ENCODE measurements at places on chromosomes 3 and 15.

- DNase-seq: no peak
These were observed 193.2 kb downstream of the GOLGA6L6 start for GRCh38 chr15:20348291-20348899.

DNA sequence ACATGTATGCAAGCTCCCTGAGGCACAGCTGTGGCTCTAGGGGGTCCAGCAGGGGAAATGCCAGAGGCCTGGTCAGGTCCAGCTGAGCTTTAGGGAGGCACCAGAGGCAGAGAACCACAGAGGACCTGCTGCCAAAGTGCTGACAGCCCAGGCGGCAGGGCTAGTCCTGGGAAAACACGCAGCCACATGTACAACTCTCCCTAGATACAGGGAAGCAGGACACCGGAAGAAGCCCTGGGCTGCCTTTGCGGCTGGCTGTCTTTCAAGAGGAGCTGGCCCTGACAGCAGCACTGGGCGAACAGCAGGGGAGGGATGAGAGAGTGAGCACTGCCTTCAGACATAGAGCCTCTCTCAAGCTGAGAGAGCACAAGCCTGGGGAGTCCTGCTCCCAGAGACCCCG, 40.7 kb downstream of the RFT1 start:
- no peak for DNase-seq

- DNase-seq: no peak
These were observed 18.2 kb downstream of the HEG1 start for GRCh38 chr3:125037498-125038150.

GRCh38 chr3:40980467-40980866, 218.8 kb upstream of the CTNNB1 start:
- no peak for DNase-seq

DNA sequence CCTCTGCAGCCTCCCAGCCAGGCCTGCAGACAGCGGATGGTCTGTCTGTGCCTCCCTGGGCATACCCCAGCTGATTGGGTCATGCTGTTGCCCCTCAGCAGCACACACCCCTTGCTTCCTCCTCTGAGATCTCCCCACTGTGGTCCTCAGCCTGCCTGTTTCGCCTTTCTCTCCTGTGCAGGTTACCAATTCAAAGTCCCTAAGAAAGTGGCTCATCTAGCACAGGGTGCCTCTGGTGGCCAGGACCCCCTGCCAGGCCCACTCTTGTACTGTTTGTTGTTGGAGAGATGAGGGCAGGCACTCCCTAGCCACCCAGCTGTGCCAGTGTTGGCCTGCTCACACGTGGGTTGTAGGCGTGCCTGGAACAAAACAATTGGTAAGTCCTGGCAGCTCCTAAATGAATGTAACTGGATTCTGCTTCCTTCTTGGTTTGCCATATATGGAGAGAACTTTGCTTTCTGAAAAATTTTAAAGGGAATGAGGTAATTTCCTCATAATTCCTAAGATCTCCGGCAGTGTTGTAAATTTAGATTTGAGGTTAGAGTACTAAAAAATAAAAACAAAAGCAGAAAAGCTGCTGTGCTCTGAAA, 213.2 kb upstream of the IL12A start:
- no peak for DNase-seq

- DNase-seq: no peak
These were observed 325.4 kb upstream of the AGTR1 start for GRCh38 chr3:148372206-148372875.

- no peak for DNase-seq
These were observed 8.8 kb downstream of the IQCF1 start for GRCh38 chr3:51894391-51894790.

GRCh38 chr3:126393563-126393962, 1.1 kb upstream of the CFAP100 start:
- no peak for DNase-seq

GRCh38 chr3:167773584-167773983, 38.1 kb downstream of the SERPINI1 start:
- no peak for DNase-seq

GRCh38 chr15:42691308-42691707, 45.6 kb downstream of the CDAN1 start:
- no peak for DNase-seq

DNA sequence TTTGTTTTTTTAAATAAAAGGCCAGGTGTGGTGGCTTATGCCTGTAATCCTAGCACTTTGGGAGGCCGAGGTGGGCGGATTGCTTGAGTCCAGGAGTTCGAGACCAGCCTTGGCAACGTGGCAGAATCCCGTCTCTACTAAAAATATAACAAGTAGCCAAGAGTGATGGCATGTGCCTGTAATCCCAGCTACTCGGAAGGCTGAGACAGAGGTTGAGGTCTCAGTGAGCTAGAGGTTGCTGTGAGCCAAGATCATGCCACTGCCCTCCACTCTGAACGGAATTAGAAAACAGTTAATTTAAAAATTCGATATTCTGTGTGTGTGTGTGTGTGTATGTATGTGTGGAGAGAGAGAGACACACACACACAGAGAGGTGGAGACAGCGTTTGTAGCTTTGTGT, 58.8 kb downstream of the TCF12 start:
- no peak for DNase-seq

DNA sequence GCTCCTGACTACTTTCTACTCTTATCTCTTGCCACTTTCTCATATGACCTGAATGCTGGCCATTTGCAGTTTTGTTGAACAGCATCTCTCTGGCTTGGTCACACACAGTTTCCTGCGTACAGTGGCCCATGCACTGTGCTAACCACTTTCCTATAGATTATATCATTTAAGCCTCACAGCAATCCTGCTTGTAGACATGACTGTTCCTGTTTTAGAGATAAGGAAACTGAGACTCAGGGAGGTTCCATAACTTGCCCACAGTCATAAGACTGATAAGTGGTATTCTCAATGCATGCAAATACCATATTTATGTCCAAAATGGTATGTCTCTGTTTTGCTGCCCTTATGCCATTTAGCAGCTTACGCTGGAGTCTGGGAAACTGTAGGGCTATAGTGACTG, 229.5 kb downstream of the NR1D2 start:
- no peak for DNase-seq

- no peak for DNase-seq
These were observed 117.7 kb upstream of the FOXB1 start for GRCh38 chr15:59886441-59886840.

- no peak for DNase-seq
These were observed 85.8 kb upstream of the ARHGEF3 start for GRCh38 chr3:56887402-56888025.

DNA sequence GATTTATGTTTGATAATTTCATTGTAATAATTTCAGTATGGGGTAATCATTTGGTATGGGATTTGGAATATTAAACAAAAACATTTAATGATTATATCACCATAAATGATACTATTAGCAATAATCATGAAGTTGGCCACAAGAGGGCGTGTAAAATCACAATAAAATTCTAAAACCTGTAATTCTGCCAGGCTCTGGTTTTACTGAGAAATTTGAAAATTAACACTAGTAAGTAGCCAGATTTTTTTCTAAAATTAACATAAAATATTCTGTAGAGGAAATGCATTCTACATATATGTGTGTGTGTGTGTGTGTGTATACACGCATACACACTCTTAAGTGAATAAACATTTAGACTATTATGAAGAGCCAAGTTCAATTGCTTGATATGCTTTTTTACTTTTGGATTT, 40.5 kb downstream of the FEZF2 start:
- DNase-seq: no peak

DNA sequence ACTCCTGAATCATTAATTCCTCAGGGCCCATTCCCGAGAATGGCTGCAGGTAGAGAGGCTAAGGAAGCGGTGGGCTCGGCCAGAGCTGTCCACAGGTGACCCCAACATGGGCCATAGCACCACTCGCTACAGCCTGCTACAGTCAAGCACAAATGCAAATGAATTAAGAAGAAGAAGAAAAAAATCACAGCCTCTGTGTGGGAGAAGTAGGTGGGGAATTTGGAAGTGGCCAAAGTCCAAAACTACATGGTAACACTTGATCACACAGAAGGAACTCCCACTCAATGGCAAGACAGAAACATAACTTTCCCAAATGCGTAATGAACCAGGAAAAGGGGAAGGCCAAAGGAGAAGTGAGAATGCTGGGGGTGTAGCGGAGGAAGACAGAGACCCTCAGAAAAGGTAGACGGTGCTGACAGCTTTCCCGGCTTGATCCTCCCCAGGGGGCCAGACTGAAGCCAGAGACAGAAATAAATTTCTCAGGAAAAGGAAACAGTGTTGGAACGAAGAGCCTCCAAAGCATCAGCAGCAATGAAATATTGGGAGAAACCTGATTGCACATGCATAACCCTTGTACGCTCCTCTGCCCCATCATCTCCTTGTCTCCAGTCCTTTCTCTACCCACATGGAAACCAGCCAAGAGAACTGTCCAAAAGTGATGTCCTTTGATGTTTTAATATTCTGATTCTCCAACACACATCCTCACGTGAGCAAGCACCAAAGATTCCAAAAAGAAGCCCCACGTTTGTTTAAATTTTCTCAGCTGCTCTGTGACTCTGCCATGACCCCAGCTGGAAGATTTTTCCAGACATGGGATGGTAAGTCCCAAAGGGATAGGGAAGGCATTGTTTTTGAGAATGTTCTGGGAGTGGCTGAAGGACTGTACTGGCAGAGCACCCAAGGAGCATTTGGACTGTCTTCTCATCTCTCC, 107.6 kb downstream of the OXNAD1 start:
- no peak for DNase-seq

- DNase-seq: no peak
These were observed 28.1 kb downstream of the CFAP92 start for GRCh38 chr3:128965818-128966217.

- DNase-seq: no peak
These were observed 35.4 kb upstream of the SPRED1 start for GRCh38 chr15:38217191-38217595.

DNA sequence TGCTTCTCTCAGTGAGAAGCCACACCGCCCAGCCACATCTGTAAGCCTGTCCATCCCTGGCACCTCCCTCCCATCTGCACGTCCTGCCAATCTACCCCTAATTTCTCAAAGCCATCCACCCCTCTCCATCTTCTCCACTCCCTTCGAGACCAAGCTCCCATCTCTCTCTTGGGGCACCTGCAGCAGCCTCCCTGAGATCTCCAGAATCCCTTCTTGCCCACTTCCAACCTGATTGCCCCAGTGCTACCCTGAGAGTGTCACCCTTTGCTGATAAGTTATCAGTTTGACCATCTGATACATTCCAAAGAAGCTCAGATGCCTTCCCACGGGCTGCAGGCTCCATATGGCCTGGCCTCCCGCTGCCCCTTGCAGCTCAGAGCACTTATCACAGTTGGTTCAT, 496.1 kb downstream of the SHQ1 start:
- no peak for DNase-seq

GRCh38 chr15:89113296-89114024, 25.2 kb downstream of the ABHD2 start:
- no peak for DNase-seq

Data from stimulated activated CD8-positive, alpha-beta memory T cell treated with anti-CD3 and anti-CD28 coated beads, Interleukin-15, amount 100 ng/mL, for 4 hours (primary cell).